Fibroblast of skin of left quadriceps (primary cell): ENCODE measurements at places on chromosomes 16 and 17.
A peak's percentile ranks its signal among the peaks of the same experiment; 100 is the strongest.

DNA sequence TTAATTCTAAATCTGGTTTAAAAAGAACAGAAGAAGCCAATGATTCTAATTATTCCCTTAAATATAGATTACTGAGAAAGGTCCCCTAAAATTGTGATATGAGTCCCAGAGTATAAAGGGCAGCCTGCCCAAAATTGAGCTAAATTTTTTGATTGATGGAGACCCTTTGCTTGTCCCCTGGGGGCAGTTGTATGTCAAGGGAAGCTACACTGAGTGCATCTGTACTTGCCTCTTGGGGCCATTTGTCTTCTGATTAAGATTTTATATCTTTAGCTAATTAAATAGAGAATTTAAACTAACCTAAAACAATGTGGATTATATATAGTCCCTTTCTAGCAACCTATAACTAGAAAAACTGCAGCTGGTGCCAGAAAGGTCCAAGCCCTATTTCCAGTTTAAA, 12.6 kb downstream of the BLMH start:
- DNase-seq = no peak

GRCh38 chr16:1550696-1551095, 17.2 kb downstream of the TMEM204 start:
- DNase-seq = no peak

GRCh38 chr17:45077643-45078042, 16.5 kb downstream of the NMT1 start:
- DNase-seq = no peak

GRCh38 chr17:51741458-51741857, 417.1 kb downstream of the CA10 start:
- no peak for DNase-seq

DNA sequence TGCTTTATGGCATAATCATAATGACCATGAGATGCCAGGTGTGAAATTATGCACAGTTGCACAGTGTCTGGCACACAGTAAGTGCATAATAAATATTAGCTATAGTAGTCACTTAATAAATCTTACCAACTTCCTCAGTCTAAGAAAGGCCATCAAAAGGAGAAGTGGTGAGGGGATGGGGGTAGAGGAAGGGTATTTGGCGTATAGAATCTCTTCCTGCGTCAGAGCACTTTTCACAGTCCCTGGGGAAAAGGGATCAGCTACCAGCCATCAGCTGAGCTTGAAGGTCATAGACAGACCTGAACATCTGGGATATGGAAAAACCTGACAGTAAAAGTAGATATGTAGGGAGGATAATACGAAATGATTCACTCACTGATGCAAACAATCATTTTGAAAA, 5.8 kb downstream of the CRHR1 start:
- DNase-seq = no peak

- no peak for DNase-seq
Measured at GRCh38 chr16:2091547-2092255, 43.9 kb downstream of the TSC2 start.

GRCh38 chr17:4232168-4232813, 31.5 kb downstream of the ANKFY1 start:
- peak; percentile 43 for DNase-seq

- DNase-seq = no peak
Measured at GRCh38 chr17:29835435-29836351, 94.3 kb downstream of the SSH2 start.

- no peak for DNase-seq
Measured at GRCh38 chr17:36747861-36748260, 146.5 kb downstream of the MRM1 start.

- DNase-seq = peak; percentile 47
Measured at GRCh38 chr17:72985882-72986720, 106.4 kb downstream of the SLC39A11 start.

- no peak for DNase-seq
Measured at GRCh38 chr16:12906271-12906670, 4.9 kb downstream of the SHISA9 start.

- DNase-seq = no peak
Measured at GRCh38 chr17:64742326-64742725, 80.2 kb upstream of the SMURF2 start.

DNA sequence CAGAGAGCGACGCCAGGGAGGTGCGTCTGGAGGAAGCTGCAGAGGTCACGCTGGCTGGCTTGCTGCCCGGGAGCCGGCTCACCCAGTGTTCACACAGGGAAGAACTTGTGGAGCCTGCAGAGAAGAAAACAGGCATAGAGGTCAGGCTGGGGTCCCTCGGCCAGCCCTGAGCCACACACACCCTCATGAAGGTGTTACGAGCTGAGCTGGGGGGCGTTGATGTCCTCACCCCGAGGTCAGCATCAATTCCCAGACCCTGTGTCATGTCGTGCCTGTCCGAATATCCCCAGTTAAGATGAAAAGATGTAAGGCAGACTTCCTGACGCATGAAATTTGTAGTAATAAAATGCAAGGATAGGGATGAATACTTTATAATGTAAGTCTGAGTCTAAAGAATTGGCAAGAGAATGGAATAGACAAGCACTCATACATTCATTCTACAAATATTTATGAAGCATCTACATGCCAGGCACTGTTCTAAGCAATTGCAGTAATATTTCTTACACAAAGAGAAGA, 77.1 kb downstream of the USP31 start:
- DNase-seq = no peak

- no peak for DNase-seq
Measured at GRCh38 chr16:78364556-78364880, 265.1 kb downstream of the WWOX start.

- no peak for DNase-seq
Measured at GRCh38 chr17:58193641-58194255, 1.2 kb downstream of the EPX start.

DNA sequence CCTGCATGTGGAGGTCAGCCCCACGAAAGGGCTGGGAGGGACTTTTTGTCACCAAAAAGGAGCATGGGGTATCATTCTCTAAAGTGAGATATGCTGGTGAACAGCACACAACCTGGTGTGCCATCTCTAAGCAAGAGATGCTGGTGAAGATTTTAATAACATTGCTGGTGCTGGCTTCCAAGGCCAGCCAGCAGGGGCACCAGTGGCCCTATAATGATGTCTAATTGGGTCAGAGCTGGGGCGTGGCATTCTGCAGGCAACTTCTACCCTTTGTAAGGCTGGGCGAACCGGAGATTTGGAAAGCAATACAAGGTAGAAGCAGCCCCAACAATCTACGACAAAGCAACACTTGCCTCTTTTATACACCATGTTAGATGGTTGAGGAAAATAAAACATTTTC, 16.8 kb downstream of the SDR42E1 start:
- no peak for DNase-seq
